ENCODE measurements at places on chromosomes 2 and 18. TPM values are rescaled to one million over a fixed set of nuclear protein-coding genes. Genes with fewer than 3 reads are reported as not detected.
A peak's percentile ranks its signal among the peaks of the same experiment; 100 is the strongest.

USP34 gene
- total RNA-seq, result 67.1 TPM

MC2R gene
- total RNA-seq, result not detected

FTCDNL1 gene
- 0.52 TPM for total RNA-seq

POTEC gene
- not detected for total RNA-seq

TTC27 gene
- 33.5 TPM for total RNA-seq

VPS54 gene
- 17.9 TPM for total RNA-seq

FOXI3 gene
- not detected for total RNA-seq

ZSWIM2 gene
- not detected for total RNA-seq

NEUROD1 gene
- total RNA-seq, result not detected

ABCG5 gene
- not detected for total RNA-seq

DNA sequence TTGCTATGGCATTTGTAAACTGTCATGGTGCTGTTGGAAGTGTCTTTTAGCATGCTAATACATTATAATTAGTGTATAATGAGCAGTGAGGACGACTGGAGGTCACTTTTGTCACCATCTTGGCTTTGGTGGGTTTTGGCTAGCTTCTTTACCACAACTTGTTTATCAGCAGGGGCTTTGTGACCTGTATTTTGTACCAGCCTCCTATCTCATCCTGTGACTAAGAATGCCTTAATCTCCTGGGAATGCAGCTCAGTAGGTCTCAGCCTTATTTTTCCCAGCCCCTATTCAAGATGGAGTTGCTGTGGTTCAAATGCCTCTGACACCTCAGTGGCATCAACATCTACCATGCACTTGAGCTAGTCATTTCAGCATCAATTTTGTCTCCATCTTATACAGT lies 29.7 kb downstream of the LYPD6 start:
- H3K4me1 ChIP-seq, result no peaks in the 10 kb centered on the region
- DNase-seq, result no peak
- H3K27me3 ChIP-seq, result no peaks in the 10 kb centered on the region
- no peak overlapping the region for H3K27ac ChIP-seq
- no peaks in the 10 kb centered on the region for H3K36me3 ChIP-seq

DNA sequence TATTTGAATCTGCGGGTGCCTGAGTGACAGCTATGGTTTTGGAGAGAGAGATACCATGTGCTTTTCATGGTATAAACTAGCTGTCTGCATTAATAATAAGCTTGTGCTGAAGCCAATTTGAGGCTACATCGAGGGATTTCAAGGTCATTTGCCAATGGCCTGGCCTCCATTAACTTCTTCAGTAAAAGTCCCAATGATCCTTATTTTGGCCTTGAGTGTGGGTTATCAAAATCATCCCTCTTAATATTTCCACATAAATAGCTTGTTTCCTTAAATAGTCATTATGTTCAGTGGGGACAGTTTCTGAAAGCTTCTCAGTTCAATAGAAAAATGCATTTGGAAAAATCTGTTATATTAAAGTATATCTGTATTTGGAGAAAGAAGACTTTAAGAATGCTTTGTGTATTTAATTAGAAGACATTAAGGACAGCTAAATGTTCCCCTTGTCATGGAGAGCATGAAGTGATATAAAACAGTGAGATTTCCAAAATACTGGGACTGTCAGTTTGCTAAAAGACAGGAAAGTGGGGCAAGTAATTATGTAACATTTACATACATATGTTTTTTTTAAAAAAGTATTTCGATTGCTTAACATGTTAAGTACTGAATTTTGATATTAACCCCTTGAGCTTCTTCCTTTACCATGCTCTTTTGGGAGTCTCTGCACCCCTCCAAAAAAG lies 355.5 kb upstream of the ZEB2 start:
- no peaks in the 10 kb centered on the region for H3K36me3 ChIP-seq
- DNase-seq, result no peak
- H3K4me1 ChIP-seq, result no peaks in the 10 kb centered on the region
- no peak overlapping the region for H3K4me3 ChIP-seq

DNA sequence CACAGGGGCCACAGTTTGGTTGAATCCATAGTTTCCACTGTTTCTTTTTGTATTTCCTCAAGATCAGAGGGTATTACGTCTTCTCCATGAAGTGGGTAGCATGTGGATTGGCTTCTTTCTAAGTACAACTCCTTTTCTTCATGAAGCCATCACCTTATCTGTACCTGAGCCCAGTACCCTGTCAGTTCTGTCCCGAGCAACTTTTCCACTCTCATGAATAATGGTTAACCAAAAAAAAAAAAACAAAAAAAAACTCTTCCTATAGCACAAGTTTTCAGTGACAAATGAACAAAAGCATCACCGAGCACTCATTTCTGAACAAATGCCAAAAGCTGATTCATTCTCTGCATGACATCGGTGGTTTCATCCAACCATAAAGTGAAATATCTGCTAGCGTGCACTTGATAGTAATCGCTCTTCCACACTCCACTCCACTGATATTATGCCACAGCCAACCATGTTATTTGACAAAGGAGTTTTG lies 53.0 kb upstream of the CCDC150 start:
- peaks cover 36% of the 10 kb centered on the region for H3K4me1 ChIP-seq
- peak overlapping the region; percentile 83 for H3K27ac ChIP-seq
- no peak overlapping the region for H3K4me3 ChIP-seq
- peak; percentile 97 for DNase-seq
- no peaks in the 10 kb centered on the region for H3K27me3 ChIP-seq
- no peaks in the 10 kb centered on the region for H3K36me3 ChIP-seq

- H3K27me3 ChIP-seq, result no peaks in the 10 kb centered on the region
- peak overlapping the region; percentile 43 for H3K4me3 ChIP-seq
- H3K4me1 ChIP-seq, result peaks cover 26% of the 10 kb centered on the region
These were observed 44.2 kb upstream of the DSC1 start for GRCh38 chr18:31206787-31207381.

- H3K36me3 ChIP-seq, result no peaks in the 10 kb centered on the region
- peaks cover 20% of the 10 kb centered on the region for H3K27me3 ChIP-seq
- H3K27ac ChIP-seq, result no peak overlapping the region
- no peaks in the 10 kb centered on the region for H3K4me1 ChIP-seq
- no peak for DNase-seq
- H3K4me3 ChIP-seq, result no peak overlapping the region
These were observed 239.0 kb upstream of the CXCR4 start for GRCh38 chr2:136357007-136357380.

DNA sequence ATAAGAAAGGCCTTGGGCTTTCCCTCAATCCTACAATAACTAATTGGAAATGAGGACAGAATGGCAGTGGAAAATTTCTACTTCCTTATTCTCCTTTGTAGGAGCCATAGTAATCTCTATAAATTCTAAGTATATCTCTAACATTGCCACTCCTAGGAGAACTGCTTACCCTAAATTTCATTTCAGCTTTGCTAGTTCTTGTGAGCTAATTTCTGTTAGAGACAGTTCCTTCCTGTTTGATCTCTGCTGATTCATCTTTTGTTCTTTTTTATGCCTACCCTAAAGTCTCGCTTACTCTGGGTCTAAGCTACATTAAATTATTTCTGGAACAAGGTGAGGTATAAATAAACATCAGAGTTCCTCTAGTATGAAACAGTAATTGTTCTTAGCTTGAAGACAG lies 25.7 kb downstream of the ABHD3 start:
- peaks cover 26% of the 10 kb centered on the region for H3K4me1 ChIP-seq
- peak overlapping the region; percentile 38 for H3K27ac ChIP-seq
- H3K27me3 ChIP-seq, result no peaks in the 10 kb centered on the region
- H3K4me3 ChIP-seq, result no peak overlapping the region
- H3K36me3 ChIP-seq, result peaks cover 12% of the 10 kb centered on the region
- DNase-seq, result peak; percentile 28

- H3K4me1 ChIP-seq, result no peaks in the 10 kb centered on the region
- no peak overlapping the region for H3K27ac ChIP-seq
- no peaks in the 10 kb centered on the region for H3K36me3 ChIP-seq
- DNase-seq, result no peak
These were observed 5.4 kb upstream of the CHRNG start for GRCh38 chr2:232533944-232534710.

- H3K27me3 ChIP-seq, result peaks cover 79% of the 10 kb centered on the region
- no peaks in the 10 kb centered on the region for H3K4me1 ChIP-seq
- H3K27ac ChIP-seq, result no peak overlapping the region
- no peak for DNase-seq
These were observed 310.8 kb downstream of the EIPR1 start for GRCh38 chr2:3066831-3067230.

DNA sequence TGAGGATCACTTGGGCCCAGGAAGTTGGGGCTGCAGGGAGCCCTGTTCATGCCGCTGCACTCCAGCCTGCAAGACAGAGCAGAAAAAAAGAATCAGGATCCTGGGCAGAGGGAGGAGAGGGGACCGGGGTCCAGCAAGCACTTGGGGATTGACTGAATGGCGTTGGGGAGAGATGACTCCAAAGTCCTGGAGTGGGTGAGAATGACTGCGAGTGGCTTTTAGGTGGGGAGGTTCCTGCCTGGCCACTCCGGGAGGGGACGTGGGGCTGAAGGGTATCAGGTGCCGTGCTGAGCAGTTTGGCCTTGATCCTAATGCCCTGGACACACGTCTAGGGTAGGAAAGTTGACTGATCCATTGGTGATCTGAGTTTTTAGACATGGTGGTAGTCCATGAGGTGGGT lies 3.5 kb upstream of the NFATC1 start:
- DNase-seq, result no peak
- no peaks in the 10 kb centered on the region for H3K27me3 ChIP-seq
- H3K27ac ChIP-seq, result no peak overlapping the region
- no peaks in the 10 kb centered on the region for H3K36me3 ChIP-seq
- H3K4me1 ChIP-seq, result peaks cover 16% of the 10 kb centered on the region

GRCh38 chr2:226838722-226839121 lies 2.9 kb downstream of the RHBDD1 start:
- H3K4me1 ChIP-seq, result peaks cover 35% of the 10 kb centered on the region
- DNase-seq, result peak; percentile 32
- no peaks in the 10 kb centered on the region for H3K27me3 ChIP-seq
- H3K27ac ChIP-seq, result no peak overlapping the region

GRCh38 chr18:74268175-74268574 lies 23.6 kb downstream of the CYB5A start:
- H3K27me3 ChIP-seq, result no peaks in the 10 kb centered on the region
- H3K4me1 ChIP-seq, result peaks cover 41% of the 10 kb centered on the region
- no peak overlapping the region for H3K27ac ChIP-seq
- H3K4me3 ChIP-seq, result no peak overlapping the region
- 0 out of 2 replicates have a peak, but pooled peaks cover 3% of the 10 kb centered on the region for H3K36me3 ChIP-seq
- DNase-seq, result no peak

DNA sequence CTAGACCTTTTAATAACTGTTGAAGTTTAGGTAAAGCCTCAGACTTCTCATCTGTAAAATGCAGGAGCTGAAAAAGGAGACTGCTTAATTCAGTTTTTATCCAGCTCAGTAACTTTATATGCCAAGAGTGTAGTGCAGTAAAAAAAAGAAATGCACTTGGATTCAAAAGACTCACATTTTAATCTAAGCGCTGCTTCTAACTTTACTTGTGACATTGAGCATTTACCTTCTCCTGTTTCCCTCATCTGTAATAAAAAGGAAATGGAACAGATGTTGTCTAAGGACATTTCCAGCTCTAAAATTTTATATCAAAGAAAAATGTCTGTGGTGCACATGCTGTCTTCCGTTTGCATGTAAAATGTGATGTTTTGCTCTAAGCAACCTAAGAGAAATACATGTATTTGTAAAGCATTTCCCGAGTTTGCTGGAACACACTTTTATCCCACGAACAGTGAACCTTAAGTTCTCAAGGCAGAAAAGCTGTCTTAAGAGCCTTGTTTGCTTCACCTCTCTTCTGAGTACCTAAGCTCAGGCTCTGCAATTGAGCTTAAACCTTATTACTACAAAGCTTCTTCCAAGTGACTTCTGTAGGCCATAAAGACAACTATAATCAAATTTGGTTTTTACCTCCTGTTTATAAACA lies 24.2 kb upstream of the TANK start:
- H3K27ac ChIP-seq, result no peak overlapping the region
- DNase-seq, result no peak
- no peaks in the 10 kb centered on the region for H3K27me3 ChIP-seq
- peaks cover 29% of the 10 kb centered on the region for H3K4me1 ChIP-seq
- 0 out of 2 replicates have a peak overlapping the region, but pooled peaks have one; percentile 53 for H3K4me3 ChIP-seq

- H3K4me3 ChIP-seq, result no peak overlapping the region
- H3K27ac ChIP-seq, result no peak overlapping the region
- no peaks in the 10 kb centered on the region for H3K27me3 ChIP-seq
- H3K36me3 ChIP-seq, result no peaks in the 10 kb centered on the region
- DNase-seq, result no peak
- H3K4me1 ChIP-seq, result peaks cover 13% of the 10 kb centered on the region
These were observed 20.1 kb upstream of the MREG start for GRCh38 chr2:216033403-216033802.

GRCh38 chr2:149039213-149039724 lies 770 bp downstream of the LYPD6B start:
- H3K27ac ChIP-seq, result no peak overlapping the region
- no peaks in the 10 kb centered on the region for H3K36me3 ChIP-seq
- H3K4me1 ChIP-seq, result no peaks in the 10 kb centered on the region
- DNase-seq, result no peak
- peaks cover 28% of the 10 kb centered on the region for H3K27me3 ChIP-seq

DNA sequence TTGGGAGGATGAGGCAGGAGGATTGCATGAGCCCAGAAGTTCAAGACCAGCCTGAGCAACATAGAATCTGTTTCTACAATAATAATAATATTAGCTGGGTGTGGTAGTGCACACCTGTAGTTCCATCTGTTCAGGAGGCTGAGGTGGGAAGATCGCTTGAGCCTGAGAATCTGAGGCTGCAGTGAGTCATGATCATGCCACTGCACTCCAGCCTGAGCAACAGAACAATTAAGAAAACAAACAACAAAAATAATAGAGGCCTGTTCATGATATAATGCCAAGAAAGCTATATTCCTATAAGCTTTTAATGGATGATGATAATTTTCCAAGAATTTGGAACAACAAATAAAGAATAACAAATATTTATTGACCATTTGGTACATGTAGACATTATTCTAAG lies 6.9 kb upstream of the CCBE1 start:
- H3K36me3 ChIP-seq, result no peaks in the 10 kb centered on the region
- H3K27me3 ChIP-seq, result no peaks in the 10 kb centered on the region
- peak; percentile 62 for DNase-seq
- peaks cover 16% of the 10 kb centered on the region for H3K4me1 ChIP-seq
- H3K27ac ChIP-seq, result 0 out of 2 replicates have a peak overlapping the region, but pooled peaks have one; percentile 20

- no peak overlapping the region for H3K4me3 ChIP-seq
- H3K4me1 ChIP-seq, result peaks cover 46% of the 10 kb centered on the region
- H3K36me3 ChIP-seq, result no peaks in the 10 kb centered on the region
- no peak overlapping the region for H3K27ac ChIP-seq
- no peaks in the 10 kb centered on the region for H3K27me3 ChIP-seq
- no peak for DNase-seq
These were observed 467.7 kb downstream of the THSD7B start for GRCh38 chr2:137233091-137233490.

DNA sequence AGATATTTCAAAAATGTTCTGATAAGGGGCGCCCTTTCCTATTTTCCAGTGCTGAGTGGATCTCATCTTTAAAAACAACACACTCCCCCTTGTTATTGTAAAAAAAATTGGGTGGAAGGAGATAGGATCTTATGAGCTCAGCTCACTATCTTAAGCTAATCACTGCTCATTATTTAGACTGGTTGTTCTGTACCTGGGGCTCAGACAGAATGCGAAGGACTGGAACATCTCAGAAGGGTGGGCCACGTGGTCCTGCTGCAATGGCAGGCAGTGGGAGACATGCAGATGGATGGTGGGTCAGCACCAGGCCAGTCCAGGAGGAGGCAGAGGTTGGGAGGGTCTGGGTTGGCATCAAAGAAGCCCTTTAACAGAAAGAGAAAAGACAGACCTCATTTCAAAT lies 48.3 kb upstream of the GPR155 start:
- H3K27me3 ChIP-seq, result no peaks in the 10 kb centered on the region
- H3K27ac ChIP-seq, result no peak overlapping the region
- peaks cover 4% of the 10 kb centered on the region for H3K4me1 ChIP-seq
- DNase-seq, result no peak
- no peak overlapping the region for H3K4me3 ChIP-seq

All from PC-3 (cell line).